ENCODE measurements at places on chromosomes 2 and 18.

DNA sequence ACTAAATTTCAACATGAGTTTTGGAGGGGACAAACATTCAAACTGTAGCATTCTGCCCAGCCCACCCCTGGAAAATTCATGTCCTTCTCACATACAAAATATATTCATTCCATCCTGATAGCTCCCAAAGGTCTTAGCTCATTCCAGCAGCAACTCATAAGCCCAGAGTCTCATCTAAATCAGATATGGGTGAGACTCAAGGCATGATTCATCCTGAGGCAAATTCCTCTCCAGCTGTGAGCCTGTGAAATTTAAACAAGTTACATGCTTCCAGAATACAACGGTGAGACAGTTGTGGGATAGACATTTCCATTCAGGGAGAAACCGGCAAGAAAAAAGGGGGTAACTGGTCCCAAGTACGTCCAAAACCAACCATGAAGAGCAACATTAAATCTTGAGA lies 43.5 kb upstream of the FAHD2A start:
- no peaks in the 10 kb centered on the region for H3K4me1 ChIP-seq
- no peaks in the 10 kb centered on the region for H3K27me3 ChIP-seq
- H3K36me3 ChIP-seq = no peaks in the 10 kb centered on the region
- no peak overlapping the region for H3K4me3 ChIP-seq

DNA sequence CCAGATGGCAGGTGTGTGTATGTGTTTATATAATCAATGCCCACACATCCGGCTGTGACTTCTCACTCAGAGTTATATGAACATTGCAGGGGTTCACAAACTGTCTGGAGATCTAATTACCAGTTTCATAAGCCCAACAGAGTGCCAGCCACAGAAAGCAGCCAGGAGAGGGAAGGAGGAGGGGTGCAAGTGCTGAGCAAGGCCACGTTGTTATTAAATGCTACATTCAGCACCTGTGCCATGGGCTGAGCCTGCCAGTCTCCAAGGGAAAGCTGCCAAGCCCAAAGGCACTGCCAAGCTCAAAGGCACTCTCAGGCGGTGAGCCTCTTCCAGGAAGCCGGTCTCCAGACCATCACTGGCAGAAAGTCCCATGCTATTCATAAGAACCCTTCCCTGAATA lies 17.4 kb downstream of the XDH start:
- H3K27me3 ChIP-seq = no peaks in the 10 kb centered on the region
- H3K27ac ChIP-seq = peak overlapping the region; percentile 9
- H3K4me3 ChIP-seq = no peak overlapping the region
- H3K36me3 ChIP-seq = no peaks in the 10 kb centered on the region

DNA sequence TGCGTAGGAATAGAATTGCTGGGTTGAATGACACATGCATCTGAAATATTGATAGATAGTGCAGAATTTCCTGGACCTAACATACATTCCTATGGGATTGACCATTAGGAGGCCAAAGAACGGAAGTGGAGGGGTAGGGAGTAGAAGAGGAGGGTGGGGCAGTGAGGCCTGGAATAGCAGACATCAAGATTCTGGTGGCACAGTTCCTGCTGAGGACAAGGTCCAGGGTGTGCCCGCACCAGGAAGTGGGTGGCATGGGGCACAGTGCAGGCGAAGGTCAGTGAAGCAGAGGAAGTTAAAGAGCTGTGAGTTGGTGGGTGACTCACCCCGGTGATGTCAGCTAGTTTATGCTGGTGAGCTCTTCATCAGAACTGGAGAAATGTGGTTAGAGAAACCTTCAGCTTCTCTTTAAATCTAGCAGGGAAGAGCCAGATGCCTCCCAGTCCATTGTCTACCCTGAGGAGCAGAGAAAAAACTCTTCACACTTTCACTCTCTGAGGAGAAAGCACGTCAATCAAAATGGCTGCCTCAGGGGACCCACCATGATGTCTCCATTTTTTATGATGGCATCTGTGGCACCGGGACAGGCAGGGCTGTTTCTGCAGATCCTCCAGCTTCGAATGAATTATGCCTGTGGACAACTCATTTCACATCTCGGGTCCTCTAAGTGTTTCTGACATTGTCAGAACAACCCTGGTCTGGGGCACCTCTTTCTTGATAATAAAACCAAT lies 55.9 kb upstream of the CTLA4 start:
- peak overlapping the region; percentile 5 for H3K27ac ChIP-seq
- no peaks in the 10 kb centered on the region for H3K36me3 ChIP-seq
- H3K27me3 ChIP-seq = no peaks in the 10 kb centered on the region
- no peak overlapping the region for H3K4me3 ChIP-seq
- peaks cover 33% of the 10 kb centered on the region for H3K4me1 ChIP-seq

GRCh38 chr2:17311771-17312511 lies 206.3 kb downstream of the RAD51AP2 start:
- H3K36me3 ChIP-seq = no peaks in the 10 kb centered on the region
- DNase-seq = peak; percentile 30
- no peaks in the 10 kb centered on the region for H3K27me3 ChIP-seq
- H3K4me3 ChIP-seq = no peak overlapping the region

GRCh38 chr2:150127995-150128394 lies 359.5 kb downstream of the RND3 start:
- H3K4me1 ChIP-seq = peaks cover 11% of the 10 kb centered on the region
- no peak overlapping the region for H3K27ac ChIP-seq
- no peak for DNase-seq
- peaks cover 7% of the 10 kb centered on the region for H3K27me3 ChIP-seq

- no peak for DNase-seq
- no peaks in the 10 kb centered on the region for H3K27me3 ChIP-seq
- no peaks in the 10 kb centered on the region for H3K36me3 ChIP-seq
- no peak overlapping the region for H3K4me3 ChIP-seq
- no peak overlapping the region for H3K27ac ChIP-seq
Observed at GRCh38 chr18:48441405-48441881, 32.3 kb upstream of the ZBTB7C start.

- no peak for DNase-seq
- no peaks in the 10 kb centered on the region for H3K36me3 ChIP-seq
- H3K4me3 ChIP-seq = no peak overlapping the region
- peaks cover 7% of the 10 kb centered on the region for H3K4me1 ChIP-seq
- H3K27ac ChIP-seq = no peak overlapping the region
Observed at GRCh38 chr2:236903978-236904377, 181.7 kb upstream of the COPS8 start.

DNA sequence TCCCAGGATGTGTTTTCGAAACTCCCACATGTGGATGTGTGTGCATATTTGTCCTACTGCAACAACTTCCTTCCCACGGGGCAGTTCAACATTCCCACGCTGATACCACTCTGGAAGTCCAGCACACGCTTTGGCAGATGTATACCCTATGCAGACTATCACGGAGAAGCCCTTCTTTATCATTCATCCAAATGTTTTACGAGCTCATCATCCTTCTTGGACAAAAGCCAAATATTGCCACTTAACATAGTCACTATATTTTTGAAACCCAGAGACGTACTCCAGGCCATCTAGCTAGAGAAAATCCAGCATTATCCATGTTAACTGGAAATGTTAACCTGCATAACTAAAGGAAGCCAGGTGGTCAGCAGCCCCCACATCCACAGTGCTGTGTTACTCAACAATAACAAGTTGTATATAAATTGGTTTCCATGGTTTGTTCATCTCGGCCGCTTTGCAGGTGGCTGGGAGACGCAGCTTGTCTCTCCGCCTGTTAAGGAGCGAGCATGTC lies 131.5 kb downstream of the ZNF532 start:
- H3K27me3 ChIP-seq = no peaks in the 10 kb centered on the region
- no peaks in the 10 kb centered on the region for H3K36me3 ChIP-seq
- H3K27ac ChIP-seq = no peak overlapping the region
- DNase-seq = no peak
- no peak overlapping the region for H3K4me3 ChIP-seq

DNA sequence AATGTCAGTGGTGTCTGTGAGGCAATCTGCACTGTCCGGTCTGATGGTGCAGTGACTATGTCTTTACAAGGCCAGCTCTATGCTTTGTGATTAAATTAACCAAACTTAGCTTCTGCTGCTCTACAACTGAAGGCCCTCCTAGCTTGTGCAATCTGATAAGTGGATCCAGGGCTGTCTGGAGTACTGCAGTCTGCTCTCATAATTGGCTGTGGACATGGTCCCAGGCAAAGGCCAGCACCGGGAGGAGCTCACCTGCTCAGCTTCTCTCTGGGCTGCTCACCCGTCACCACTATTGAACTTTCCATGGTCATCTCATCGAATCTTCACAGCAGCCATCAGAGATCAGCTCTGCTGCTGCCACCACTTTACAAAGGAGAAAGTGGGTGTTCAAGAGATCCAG lies 13.0 kb upstream of the APCDD1 start:
- H3K4me1 ChIP-seq = no peaks in the 10 kb centered on the region
- H3K27me3 ChIP-seq = no peaks in the 10 kb centered on the region
- H3K27ac ChIP-seq = no peak overlapping the region
- no peak overlapping the region for H3K4me3 ChIP-seq
- H3K36me3 ChIP-seq = no peaks in the 10 kb centered on the region
- DNase-seq = no peak

GRCh38 chr2:122041455-122041854 lies 286.0 kb downstream of the TSN start:
- no peaks in the 10 kb centered on the region for H3K36me3 ChIP-seq
- H3K4me3 ChIP-seq = no peak overlapping the region
- no peaks in the 10 kb centered on the region for H3K27me3 ChIP-seq
- no peak overlapping the region for H3K27ac ChIP-seq

- H3K27ac ChIP-seq = no peak overlapping the region
- H3K4me3 ChIP-seq = no peak overlapping the region
- DNase-seq = no peak
- H3K36me3 ChIP-seq = no peaks in the 10 kb centered on the region
Observed at GRCh38 chr2:145812165-145812554, 1292.2 kb upstream of the ZEB2 start.

DNA sequence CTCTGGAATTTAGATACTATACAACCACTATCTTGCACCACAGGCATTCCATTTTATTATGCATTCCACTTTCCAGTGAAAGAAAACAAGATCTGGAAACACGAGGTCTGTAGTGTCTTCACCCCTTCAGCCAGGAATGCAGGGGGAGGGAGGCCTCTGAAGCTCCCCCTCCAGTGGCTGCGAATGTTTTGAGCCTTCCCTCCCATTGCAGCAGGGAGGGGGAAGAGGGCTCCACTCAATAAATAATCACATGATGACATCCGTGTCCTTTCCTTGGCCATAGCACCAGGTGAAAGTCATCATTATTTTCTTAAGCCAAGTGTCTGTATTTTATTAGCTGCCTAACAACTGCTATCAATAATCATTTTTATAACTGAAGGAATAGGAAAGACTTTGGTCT lies 38.6 kb downstream of the ALPK2 start:
- H3K4me1 ChIP-seq = no peaks in the 10 kb centered on the region
- no peaks in the 10 kb centered on the region for H3K27me3 ChIP-seq
- no peaks in the 10 kb centered on the region for H3K36me3 ChIP-seq

DNA sequence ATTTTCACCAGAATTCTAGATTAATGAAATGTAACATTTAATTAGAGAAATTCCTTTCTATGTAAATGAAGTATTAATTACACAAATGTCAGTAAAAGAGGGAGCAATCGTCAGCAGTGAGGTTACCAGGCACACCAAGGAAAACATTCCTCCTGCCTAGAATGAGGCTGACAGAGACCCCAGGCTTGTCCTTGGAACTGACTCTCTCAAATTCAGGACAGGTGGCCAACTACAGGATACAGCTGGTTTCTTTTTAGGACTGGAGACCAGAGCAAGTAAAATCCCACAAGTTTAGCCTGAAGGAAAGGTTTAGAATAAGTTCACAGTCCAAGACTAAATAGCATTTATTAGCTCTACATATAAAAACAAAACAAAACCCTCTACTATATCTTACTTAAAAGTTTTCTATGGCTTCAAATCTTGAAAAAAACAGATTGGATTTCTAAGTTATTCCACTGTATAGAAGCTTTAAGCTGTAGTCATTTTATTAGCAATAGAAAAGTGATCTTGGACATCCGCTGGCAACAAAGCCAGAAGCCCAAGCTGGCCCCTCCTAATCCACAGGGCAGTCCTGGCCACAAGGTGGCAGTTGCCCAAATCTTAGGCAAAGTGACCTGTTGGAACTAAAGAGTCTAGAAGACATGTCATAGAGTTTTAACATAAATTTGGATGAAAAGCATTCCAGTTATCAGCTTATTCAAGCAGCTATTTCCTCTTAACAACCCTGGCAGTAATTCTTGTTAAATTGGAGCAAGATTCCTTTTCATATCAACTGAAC lies 81.0 kb downstream of the SP3 start:
- H3K27ac ChIP-seq = no peak overlapping the region
- H3K4me1 ChIP-seq = no peaks in the 10 kb centered on the region
- DNase-seq = peak; percentile 39
- H3K27me3 ChIP-seq = no peaks in the 10 kb centered on the region

- no peak overlapping the region for H3K4me3 ChIP-seq
- no peak for DNase-seq
- peaks cover 7% of the 10 kb centered on the region for H3K4me1 ChIP-seq
- no peaks in the 10 kb centered on the region for H3K36me3 ChIP-seq
- no peak overlapping the region for H3K27ac ChIP-seq
Observed at GRCh38 chr18:62767321-62767720, 52.0 kb downstream of the PHLPP1 start.

DNA sequence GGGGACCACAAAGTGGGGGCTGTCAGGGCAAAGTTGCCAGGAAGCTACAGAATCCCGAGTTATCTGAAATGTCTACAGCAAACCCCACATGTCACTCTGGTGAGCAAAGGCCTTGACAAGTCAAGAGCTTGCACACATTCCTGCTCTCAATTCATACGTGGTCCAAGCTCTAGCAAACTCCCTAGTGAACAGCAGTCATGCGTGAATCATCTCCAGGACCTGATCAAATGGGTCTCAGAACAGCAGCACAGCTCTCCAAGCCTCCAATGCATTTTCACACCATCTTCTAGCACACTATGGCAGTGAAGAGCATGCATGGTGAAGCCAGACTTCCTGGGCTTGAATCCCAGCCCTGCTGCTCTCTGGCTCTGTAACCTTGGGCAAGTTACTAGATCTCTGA lies 68.5 kb downstream of the MYO5B start:
- no peak overlapping the region for H3K4me3 ChIP-seq
- H3K36me3 ChIP-seq = no peaks in the 10 kb centered on the region
- H3K4me1 ChIP-seq = peaks cover 12% of the 10 kb centered on the region
- H3K27ac ChIP-seq = no peak overlapping the region
- H3K27me3 ChIP-seq = no peaks in the 10 kb centered on the region

DNA sequence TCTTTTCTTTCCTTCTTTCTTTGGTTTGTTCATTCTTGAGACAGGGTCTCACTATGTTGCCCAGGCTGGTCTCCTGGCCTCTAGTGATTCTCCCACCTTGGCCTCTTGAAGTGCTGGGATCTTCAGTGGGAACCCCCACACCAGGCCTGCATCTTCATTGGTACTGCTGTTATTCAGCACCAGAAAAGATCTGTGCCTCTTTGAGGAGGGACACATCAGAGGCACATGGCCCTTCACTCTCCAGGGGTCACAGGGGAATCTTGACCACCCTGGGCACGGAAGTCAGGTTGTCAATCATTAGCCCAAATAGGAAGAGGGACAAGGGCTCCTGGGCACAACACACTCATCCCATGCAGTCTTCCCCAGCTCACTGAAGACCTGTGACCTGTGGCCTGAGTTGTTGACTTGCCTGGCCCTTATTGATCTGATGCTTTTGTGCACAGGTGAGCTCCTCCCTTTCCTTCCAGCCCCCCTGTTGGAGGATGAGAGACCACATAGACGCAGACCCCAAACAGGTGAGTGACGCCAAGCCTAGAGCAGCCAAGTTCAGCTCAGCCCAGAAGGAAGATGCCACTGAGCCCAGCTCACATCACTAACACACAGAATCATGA lies 33.0 kb upstream of the ODC1 start:
- no peaks in the 10 kb centered on the region for H3K4me1 ChIP-seq
- no peaks in the 10 kb centered on the region for H3K27me3 ChIP-seq
- no peaks in the 10 kb centered on the region for H3K36me3 ChIP-seq

- no peak overlapping the region for H3K27ac ChIP-seq
- H3K4me3 ChIP-seq = no peak overlapping the region
- no peaks in the 10 kb centered on the region for H3K27me3 ChIP-seq
- no peaks in the 10 kb centered on the region for H3K4me1 ChIP-seq
- no peak for DNase-seq
Observed at GRCh38 chr2:122179492-122180165, 424.2 kb downstream of the TSN start.

Data from MM.1S (cell line).